Vagina (tissue), 2 donors: ENCODE measurements at places on chromosomes 7 and 10.

- no peak for DNase-seq
Observed at GRCh38 chr10:3213208-3213607, 40.6 kb upstream of the PITRM1 start.

DNA sequence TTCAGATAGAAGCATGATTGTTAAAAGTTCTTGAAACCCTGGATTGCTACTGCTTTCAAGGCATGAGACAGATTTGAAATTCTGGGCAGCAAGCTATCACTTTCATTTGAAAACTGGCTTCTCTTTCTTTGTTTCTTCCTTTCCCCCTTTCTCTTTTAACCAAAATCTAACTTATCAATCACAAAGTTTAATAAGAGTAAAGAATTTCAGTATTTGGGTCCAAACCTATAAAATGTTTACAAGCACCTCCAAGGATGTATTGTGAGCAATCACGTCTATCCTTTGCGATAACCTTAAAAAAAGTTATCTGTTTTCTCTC lies 21.6 kb upstream of the RPA3 start:
- no peak for DNase-seq

DNA sequence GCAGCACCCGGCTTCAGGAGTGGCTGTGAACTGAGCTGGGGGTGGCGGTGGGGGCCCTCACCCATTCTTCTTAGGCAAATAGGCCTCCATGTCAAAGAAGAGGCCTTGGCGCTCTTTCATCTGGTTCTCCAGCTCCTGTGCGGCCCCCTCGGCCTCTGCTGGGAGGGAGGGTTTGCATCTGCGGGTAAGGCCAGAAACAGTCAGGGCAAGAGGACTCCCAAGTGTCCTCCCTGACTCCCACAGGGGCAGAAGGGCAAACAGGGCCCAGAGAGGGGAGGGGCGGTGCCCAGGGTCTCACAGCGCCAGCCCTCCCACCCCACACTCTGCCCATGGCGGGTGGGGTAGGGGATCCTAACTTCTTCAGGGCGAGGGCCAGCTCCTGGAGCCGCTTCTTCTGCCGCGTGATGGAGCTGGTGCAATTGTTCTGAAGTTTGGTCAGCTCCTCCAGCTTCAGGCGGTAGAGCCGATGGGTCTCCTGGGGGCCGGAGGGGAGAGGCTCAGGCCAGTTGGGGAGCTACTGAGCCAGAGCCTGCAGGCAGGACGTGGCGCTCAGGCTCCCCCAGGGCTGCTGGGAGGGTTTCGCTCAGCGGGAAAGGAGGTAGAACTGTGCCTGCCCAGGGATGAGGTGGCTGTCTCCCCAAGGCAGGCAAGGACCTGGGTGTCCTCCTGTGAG lies 2.2 kb downstream of the TMEM120A start:
- DNase-seq, result no peak

GRCh38 chr10:86360657-86361056 lies 5.9 kb downstream of the GRID1 start:
- no peak for DNase-seq

DNA sequence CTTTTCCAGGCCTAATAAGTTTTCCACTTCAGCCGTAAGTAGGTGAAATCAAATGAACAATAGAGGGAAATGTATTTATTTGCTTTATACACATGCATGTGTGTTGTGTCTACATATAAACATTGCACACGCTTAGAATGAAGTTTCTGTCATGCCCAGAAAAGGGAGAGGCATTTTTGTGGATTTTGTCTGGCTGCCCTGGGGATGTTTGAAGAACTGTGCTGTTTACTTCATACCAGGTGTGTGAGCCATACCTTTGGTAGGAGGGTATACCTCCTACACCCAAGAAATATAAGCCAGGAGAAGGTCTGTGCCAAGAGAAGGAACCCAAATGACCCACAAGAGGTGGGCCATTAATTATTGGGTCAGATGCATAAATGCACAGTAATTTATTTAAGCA lies 12.8 kb downstream of the GATAD1 start:
- no peak for DNase-seq

GRCh38 chr10:61812052-61812721 lies 89.3 kb upstream of the ARID5B start:
- DNase-seq, result no peak

GRCh38 chr10:61487506-61487905 lies 34.3 kb upstream of the TMEM26 start:
- DNase-seq, result no peak

DNA sequence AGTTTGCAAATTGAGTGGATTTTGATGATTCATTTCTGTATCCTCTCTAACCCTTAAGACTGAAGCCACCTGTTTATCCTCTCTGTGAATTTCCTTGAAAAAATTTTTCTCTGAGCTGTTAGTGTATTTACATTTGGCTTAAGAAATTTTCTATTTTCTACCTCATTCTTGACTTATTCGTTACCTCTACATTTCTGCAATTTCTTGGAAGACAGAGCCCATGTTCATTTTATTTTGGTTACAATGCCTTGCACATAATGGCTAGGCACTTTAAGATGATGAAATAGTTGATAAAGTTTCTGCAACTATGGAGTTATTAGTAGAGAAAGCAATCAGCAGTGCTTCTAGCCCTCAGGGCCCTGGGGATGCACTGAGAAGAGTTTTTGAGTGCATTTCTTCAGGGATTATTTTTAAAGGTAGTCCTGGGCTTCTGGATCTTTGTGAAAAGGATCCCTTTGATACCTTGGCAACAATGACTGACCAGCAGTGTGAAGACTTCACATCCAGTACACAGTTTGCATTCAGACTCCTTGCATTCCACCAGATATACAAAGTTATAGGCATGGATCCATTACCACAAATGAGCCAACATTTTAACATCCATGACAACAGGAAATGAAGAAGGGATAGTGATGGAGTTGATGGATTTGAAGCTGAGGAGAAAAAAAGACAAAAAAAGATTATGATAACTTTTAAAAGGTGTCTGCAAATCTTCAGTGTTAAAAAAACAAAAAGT lies 68.2 kb downstream of the CH25H start:
- no peak for DNase-seq
